ENCODE measurements at places on chromosomes 13 and 19. TPM values are rescaled to one million over a fixed set of nuclear protein-coding genes. Genes with fewer than 3 reads are reported as not detected.

ATP8B3 gene
- total RNA-seq = 3.8 TPM

DNA sequence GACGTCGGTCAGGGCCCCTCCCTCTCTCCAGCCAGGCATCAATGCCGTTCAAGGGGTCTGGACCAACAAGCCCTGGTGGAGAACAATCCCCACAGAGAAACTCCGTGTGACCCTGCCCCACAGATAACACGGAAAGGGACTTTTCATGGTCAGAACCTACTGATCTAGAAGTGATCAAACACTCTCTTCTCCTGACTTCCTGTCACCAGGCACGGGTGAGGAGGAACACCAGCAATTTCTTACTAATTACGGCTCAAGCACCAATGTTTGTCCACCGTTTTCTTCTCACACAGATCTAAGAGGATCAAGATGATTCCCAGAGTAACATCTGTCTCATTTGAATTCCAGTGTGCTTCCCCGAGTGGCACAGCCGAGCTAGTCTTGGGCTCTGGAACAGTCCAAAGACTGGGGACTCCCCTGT, 11.8 kb downstream of the RASA3 start:
- H3K27me3 ChIP-seq = no peaks in the 10 kb centered on the region
- H3K27ac ChIP-seq = no peak overlapping the region
- peaks cover 4% of the 10 kb centered on the region for H3K36me3 ChIP-seq

- no peaks in the 10 kb centered on the region for H3K27me3 ChIP-seq
- no peak overlapping the region for H3K27ac ChIP-seq
- H3K36me3 ChIP-seq = no peaks in the 10 kb centered on the region
- H3K4me1 ChIP-seq = peaks cover 8% of the 10 kb centered on the region
- no peak for DNase-seq
- no peak overlapping the region for H3K4me3 ChIP-seq
Measured at GRCh38 chr13:106477303-106477702, 58.2 kb downstream of the EFNB2 start.

DNA sequence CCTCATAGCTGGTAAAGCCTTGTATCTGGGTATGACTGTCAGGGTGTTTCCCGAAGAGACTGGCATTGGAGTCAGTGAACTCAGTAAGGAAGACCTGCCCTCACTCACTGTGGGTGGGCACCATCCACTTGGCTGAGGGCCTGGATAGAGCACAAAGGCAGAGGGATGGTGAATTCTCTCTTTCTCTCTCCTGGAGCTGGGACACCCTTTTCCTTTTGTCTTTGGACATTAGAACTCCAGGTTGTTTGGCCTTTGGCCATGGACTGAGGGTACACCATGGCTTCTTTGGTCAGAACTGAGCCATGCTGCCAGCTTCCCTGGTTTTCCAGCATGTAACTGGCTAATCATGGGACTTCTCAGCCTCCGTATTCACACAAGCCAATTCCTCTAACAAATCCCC, 4.6 kb upstream of the CEACAM1 start:
- peak; percentile 14 for DNase-seq
- H3K4me3 ChIP-seq = no peak overlapping the region
- H3K4me1 ChIP-seq = no peaks in the 10 kb centered on the region
- no peaks in the 10 kb centered on the region for H3K27me3 ChIP-seq
- no peak overlapping the region for H3K27ac ChIP-seq

DNA sequence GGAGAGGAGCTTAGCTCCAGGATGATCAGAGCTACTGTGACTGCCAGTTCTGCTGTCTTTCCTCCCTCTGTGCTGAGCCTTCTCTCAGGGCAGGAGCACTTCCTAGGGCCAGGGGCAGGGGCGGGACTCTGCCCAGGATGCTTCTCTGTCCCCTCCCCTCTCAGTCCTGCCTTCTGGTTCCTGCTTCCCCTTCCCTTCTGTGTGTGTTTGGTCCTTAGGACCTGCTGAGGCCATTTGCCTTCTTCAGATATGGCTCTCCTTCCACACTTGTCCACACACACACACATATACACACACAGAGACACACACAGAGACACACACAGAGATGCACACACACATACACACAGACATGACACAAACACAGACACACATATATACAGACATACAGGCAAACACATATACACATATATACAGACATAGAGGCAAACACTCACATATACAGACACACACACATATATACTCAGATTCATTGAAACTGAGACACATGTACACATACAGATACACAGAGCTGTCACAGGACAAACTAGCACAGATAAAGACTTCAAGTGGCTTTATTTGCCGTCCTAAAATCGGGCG, 22.0 kb upstream of the CD177 start:
- H3K27me3 ChIP-seq = no peaks in the 10 kb centered on the region
- DNase-seq = no peak
- H3K27ac ChIP-seq = no peak overlapping the region
- no peak overlapping the region for H3K4me3 ChIP-seq
- no peaks in the 10 kb centered on the region for H3K4me1 ChIP-seq

DNA sequence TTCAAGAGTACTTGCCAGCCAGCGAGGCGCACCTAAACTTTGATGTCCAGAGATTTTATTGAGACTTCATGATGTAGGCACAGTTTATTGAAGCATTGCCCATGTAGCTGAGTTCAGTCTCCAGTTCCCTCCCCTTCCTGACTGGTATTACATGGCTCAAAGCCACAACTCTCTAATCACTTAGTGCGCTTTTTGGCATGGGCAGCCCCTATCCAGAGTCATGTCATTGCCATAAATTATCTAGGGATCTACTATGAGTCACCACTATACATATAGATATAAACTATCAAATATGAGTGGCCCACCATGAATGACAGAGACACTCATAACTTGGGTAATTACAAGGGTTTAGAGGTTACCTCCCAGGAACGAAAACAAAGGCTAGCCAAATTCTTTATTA, 7.7 kb downstream of the ZNF614 start:
- H3K4me1 ChIP-seq = no peaks in the 10 kb centered on the region
- H3K27ac ChIP-seq = no peak overlapping the region
- peaks cover 87% of the 10 kb centered on the region for H3K36me3 ChIP-seq
- no peak overlapping the region for H3K4me3 ChIP-seq

GRCh38 chr13:64525687-64526086, 2704.4 kb downstream of the PCDH9 start:
- no peak for DNase-seq
- H3K27me3 ChIP-seq = no peaks in the 10 kb centered on the region
- no peak overlapping the region for H3K4me3 ChIP-seq
- no peaks in the 10 kb centered on the region for H3K36me3 ChIP-seq
- H3K4me1 ChIP-seq = no peaks in the 10 kb centered on the region

KLK10 gene
- not detected for total RNA-seq

GRCh38 chr19:2058570-2059421, 7.8 kb upstream of the MKNK2 start:
- peaks cover 40% of the 10 kb centered on the region for H3K4me1 ChIP-seq
- no peaks in the 10 kb centered on the region for H3K27me3 ChIP-seq
- H3K27ac ChIP-seq = peak overlapping the region; percentile 93
- DNase-seq = no peak
- H3K36me3 ChIP-seq = no peaks in the 10 kb centered on the region

DNA sequence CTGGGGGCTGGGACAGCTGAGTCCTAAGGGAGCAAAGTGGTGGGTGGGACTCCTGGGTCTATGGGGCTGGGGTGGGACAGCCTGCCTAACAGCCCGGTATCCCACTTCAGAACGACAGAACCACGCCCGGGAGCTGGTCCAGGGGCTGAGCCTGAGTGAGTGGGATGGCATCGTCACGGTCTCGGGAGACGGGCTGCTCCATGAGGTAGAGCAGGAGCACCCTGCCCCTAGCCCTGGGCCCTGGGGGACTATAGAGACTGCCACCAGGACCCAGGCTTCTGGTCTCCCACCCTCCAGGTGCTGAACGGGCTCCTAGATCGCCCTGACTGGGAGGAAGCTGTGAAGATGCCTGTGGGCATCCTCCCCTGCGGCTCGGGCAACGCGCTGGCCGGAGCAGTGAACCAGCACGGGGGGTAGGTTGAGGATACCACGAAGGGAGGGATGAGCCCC, 8.6 kb downstream of the SPHK2 start:
- DNase-seq = no peak
- no peak overlapping the region for H3K27ac ChIP-seq
- H3K36me3 ChIP-seq = peaks cover 20% of the 10 kb centered on the region
- H3K4me1 ChIP-seq = peaks cover 11% of the 10 kb centered on the region
- no peaks in the 10 kb centered on the region for H3K27me3 ChIP-seq

PABPC3 gene
- total RNA-seq = 0.06 TPM

- H3K27ac ChIP-seq = no peak overlapping the region
- no peak for DNase-seq
- no peak overlapping the region for H3K4me3 ChIP-seq
- no peaks in the 10 kb centered on the region for H3K36me3 ChIP-seq
- no peaks in the 10 kb centered on the region for H3K4me1 ChIP-seq
- peaks cover 20% of the 10 kb centered on the region for H3K27me3 ChIP-seq
Measured at GRCh38 chr19:13298565-13299481, 148.6 kb downstream of the IER2 start.

- H3K4me1 ChIP-seq = peaks cover 80% of the 10 kb centered on the region
- H3K27ac ChIP-seq = peak overlapping the region; percentile 85
- H3K27me3 ChIP-seq = no peaks in the 10 kb centered on the region
- peak; percentile 93 for DNase-seq
- peak overlapping the region; percentile 34 for H3K4me3 ChIP-seq
Measured at GRCh38 chr19:2494447-2495129, 18.7 kb downstream of the GADD45B start.

GRCh38 chr19:54279406-54279962, 1.4 kb downstream of the LILRB2 start:
- DNase-seq = peak; percentile 38
- no peak overlapping the region for H3K4me3 ChIP-seq
